NCI-H1694 (cell line): ENCODE measurements at places on chromosomes 11 and 22.
A peak's percentile ranks its signal among the peaks of the same experiment; 100 is the strongest.

DNA sequence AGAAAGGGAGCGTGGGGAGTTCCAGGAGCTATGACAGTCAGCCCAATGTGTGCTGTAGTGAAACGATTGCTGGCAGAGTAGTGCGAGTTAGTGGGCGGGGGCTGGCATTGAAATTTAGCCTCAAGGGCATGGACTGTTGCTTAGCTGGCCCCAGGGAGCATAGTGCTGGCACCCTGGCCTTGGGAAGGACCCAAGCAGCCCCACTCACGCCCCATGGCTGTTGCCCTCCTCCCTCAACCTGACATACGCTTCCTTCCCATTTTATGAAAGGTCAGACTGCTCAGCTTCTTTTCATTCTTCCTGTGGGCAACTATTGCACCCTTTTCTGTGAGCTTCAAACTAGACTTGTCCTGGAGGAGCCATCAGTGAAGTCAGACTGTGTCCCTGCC, 52.0 kb upstream of the SUSD2 start:
- no peak for DNase-seq

- no peak for DNase-seq
Measured at GRCh38 chr11:62338218-62338617, 970 bp downstream of the ASRGL1 start.

- DNase-seq, result no peak
Measured at GRCh38 chr11:60810569-60810968, 25.4 kb downstream of the MS4A10 start.

- peak; percentile 57 for DNase-seq
Measured at GRCh38 chr22:24247564-24248344, 2.9 kb upstream of the GGT5 start.

DNA sequence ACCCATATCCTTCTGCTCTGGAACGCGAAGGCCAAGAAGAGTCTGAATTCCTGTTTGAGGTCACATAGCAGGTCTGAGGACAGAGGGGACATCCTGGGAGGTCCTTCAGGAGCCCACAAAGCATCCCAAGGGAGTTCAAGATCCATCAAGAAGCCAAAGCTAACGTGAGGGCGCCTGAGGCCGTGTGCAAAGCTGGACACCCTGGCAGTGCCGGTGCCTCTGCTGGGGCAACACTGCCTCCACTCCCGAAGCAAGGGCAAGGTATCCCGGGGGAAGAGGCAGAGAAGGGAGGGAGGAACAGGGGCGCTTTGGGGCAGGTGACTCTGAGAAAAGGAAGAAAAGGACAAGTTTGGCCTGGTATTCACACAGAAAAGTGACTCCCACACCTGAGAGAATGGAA, 50.3 kb upstream of the CDON start:
- no peak for DNase-seq
